ENCODE measurements at places on chromosomes 3 and 15.

DNA sequence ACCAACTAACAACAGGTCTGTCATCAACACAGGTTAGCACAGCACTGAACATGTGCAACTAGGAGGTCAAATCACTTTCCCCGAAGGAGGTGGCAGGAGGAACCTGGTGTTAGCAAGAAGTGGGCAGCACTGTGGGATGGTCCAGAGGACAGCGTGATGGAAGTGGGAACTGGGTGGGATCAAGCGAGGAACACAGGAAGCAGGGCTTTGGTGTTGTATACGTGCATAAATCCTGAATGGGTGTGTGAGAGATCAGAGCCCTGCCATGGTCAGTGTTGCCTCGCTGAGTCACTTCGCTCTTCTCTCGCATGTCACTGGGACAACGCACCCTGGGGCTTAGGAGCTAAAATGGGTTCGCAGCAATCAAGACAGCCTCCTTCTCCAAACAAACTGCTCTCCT is 62.1 kb downstream of the MOBP start:
- DNase-seq: no peak

DNA sequence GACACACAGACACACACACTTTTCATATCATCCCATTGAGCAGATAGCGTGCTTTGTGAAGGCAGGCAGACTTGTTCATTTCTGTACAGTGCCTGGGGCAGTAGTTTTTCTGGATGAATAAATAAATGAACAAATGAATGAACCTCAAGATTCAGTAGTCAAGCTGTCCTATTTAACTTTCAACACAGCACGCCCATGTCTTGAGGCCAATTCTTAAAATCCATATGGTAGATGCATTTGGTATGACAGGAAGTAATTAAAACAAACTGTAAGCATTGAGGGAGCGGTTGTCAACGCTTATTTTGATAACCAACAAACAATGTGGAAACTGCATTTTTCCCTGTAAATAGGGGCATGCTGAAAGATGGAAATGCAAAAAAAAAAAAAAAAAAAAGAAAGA is 80.0 kb upstream of the BNC1 start:
- DNase-seq: no peak

GRCh38 chr3:107110596-107111305 is 266.5 kb upstream of the CCDC54 start:
- DNase-seq: no peak

DNA sequence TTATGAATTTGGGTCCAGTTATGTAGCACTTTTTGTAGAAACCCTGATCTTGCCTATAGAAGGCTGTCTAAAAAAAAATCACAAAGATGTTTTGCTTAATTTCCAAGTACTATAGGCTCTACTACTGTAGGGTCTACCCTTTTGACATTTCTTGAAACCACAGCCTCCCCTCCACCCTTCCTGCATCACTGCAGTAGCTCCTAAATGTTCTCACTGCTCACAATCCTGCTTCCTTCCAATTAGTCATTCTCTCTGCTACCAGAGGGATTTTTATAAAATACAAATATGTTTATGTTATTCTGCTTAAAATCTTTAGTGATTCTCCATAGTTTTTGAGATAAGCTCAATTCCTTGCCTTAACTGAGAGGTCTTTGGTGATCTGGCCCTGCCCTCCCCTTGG is 114.0 kb downstream of the CYP19A1 start:
- no peak for DNase-seq

DNA sequence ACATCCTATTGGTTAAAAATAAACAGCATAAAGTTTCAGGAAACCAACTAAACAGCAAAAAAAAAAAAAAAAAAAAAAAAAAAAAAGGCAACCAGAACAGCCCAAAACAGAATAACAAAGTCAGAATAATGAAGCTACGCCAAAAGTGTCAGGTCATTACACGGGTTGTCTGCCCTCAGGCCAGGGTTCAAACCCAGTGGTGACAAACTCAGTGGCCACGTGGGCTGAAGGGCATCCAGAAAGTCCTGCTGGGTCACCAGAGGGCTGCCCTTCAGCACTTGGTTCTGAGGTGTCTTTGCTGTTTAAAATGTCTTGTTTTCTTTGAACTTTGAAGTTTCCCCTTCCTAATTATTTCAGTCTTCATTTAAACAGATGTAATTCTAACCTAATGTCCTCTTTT is 61.3 kb downstream of the CGNL1 start:
- no peak for DNase-seq

DNA sequence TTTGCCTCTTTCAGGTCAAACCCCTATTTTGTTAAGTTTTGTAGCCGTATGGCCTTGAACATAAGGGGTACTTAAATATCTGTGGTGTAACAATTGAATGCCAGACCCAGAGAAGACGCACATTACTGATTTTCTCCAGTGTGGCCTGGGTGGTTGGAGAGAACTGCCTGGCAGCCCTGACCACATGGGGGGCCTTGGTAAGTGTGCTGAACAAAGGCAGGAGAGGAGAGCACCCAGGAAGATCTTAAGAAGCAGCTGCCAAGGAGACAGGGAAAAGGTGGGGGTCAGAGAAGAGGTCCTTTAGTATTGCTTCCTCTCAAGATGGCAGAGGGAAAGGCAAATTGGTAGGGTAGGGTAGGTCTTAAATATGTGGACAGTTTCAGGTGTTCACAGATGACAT is 35.7 kb downstream of the TRANK1 start:
- no peak for DNase-seq

DNA sequence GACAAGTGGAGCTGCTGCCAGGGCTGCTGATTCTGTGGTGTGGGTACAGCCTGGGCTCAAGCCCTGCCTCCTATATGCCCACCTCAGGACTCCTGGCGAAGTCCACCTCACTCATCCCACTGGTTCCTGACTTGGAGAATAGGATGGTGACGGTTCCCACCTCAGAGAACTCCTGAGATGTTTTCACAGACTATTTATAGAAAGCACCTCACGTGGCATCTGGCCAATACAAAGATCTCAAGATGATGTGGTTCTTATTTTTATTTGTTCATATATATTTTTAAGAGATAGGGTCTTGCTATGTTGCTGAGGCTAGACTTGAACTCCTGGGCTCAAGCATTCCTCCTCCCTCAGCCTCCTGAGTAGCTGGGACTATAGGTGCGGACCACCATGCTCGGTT is 236.9 kb upstream of the BHLHE40 start:
- DNase-seq: no peak

GRCh38 chr3:45607790-45608189 is 13.2 kb downstream of the LIMD1 start:
- DNase-seq: no peak

GRCh38 chr3:149975919-149976318 is 5.2 kb upstream of the PFN2 start:
- no peak for DNase-seq

DNA sequence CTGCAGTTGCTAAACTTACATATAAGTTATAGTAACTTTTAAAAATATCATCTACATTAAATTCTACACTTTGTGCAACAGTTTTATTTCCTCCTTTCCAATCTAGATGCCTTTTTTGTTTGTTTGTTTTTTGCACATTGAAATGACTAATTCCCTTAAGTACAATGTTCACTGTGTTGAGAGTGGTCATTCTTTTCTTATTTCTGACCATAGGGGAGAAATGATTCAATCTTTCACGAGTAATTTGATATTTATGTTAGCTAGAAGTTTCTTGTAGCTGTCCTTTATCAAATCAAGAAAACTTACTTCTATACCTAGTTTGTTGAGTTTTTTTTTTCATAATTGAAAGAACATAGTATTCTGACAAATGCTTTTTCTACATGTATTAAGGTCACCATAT is 85.0 kb upstream of the CBLB start:
- DNase-seq: no peak

DNA sequence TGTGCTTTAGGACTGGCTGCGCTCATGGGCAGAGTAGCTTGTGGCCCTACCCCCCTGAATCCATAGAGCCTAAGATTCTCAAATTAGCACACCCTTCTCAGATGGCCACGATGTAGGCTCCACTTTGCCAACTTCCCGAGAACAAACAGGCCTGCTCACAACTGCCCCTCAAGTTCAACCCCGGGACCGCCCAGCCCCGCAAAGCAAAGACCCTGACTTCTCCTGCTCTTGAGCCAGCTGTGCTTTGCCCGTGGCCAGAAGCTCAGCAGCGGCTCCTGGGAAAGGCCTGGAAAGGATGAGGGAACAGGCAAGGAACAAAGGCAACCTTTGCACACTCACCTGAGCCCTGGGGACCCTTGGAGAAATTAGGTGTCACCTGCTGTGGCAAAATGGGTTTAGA is 32.0 kb downstream of the CYP11A1 start:
- no peak for DNase-seq

- no peak for DNase-seq
Measured at GRCh38 chr3:44896440-44896839, 22.0 kb downstream of the TGM4 start.

GRCh38 chr3:112811917-112812660 is 34.6 kb downstream of the CD200R1L start:
- no peak for DNase-seq

GRCh38 chr3:108296239-108296638 is at the start of gene HHLA2:
HHLA2 (plus strand) TSS chr3:108296548; CDS start chr3:108351814, 55,266 bp downstream.
- DNase-seq: peak; percentile 13

- no peak for DNase-seq
Measured at GRCh38 chr3:85939074-85939482, 980.3 kb downstream of the CADM2 start.

GRCh38 chr15:75661100-75661755 is 13.5 kb downstream of the SNX33 start:
- peak; percentile 82 for DNase-seq

DNA sequence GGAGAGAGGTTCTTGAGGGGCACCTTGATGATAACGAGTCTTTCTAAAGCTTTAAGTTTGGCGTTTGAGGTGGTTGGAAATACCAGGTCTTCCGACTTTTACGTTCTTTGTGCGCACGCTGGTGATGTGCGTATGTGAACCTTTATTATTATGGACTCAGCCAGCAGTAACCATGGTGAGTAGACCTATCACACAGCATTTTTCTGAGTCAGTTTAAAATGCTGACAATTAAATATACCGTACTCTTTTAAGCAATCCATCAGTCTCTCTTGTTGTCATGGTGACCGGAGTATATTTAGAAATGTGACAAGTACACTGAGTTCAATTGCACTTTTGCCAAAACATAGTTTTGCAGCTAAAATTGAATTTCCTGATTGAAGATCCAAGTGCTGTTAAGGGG is 172.2 kb downstream of the LPP start:
- no peak for DNase-seq

GRCh38 chr15:71313806-71314205 is 198.5 kb downstream of the THSD4 start:
- peak; percentile 17 for DNase-seq

DNA sequence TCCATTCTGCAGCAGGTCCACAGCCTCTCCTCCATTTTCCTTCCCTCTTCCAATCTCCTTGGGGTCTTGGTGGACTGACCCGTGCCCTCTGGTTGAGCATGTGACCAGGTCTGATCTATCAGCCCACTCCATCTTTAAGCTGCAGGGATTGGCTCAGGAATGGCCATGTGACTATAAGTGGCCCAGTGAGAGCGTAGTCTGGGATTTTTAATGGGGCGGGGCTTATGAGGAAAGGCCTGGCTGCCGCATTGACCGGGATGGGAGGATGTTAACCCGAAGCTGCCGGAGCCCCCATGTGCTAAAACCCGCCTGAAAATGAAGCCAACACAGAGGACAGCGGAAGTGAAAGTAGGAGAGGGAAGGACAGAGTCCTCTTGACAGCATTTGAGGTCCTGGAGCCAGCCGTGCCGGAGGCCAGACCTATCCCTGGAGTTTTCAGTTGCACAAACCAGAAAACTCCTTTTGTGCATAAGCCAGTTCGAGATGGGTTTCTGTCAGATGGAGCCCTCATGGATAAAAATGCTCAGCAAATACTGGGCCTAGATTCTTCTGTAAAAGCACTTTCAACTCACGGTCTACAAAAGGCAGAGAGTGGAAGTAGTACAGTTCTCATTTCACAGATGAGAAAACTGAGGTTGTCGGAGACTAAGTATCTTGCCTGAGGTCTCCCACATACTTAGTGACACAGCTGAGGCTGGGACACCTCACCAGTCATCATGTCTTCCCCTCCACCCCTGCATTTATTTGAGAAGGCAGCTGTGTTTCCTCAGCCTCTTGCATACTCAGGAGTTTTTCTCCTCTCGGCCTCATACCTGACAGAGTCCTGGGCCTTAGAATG is 61.9 kb downstream of the ATP2B2 start:
- no peak for DNase-seq

DNA sequence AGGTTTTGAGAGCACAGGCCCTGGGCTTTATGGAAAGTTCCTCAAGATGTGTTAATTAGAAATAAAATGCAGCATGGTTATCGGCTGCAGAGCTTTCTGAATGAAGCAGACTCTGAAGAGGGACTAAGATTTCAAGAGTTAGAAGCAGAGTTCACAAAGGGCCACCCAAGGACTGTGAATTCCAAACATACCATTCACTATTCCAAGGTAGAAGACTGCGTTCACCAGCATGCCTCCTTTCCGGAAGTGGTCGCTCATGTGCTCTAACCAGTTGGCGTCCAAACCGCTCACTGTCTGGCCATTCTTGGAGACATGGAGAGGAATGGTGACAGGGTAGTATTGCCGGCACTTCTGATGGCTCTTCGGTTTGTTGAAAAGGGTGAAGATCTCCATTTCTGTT is 104.9 kb downstream of the OXNAD1 start:
- DNase-seq: peak; percentile 30

GRCh38 chr3:128532012-128532983 is 39.3 kb upstream of the GATA2 start:
- no peak for DNase-seq

- no peak for DNase-seq
Measured at GRCh38 chr3:71744738-71745137, 8.9 kb upstream of the GPR27 start.

GRCh38 chr3:123313889-123314288 is 112.1 kb downstream of the SEC22A start:
- no peak for DNase-seq

DNA sequence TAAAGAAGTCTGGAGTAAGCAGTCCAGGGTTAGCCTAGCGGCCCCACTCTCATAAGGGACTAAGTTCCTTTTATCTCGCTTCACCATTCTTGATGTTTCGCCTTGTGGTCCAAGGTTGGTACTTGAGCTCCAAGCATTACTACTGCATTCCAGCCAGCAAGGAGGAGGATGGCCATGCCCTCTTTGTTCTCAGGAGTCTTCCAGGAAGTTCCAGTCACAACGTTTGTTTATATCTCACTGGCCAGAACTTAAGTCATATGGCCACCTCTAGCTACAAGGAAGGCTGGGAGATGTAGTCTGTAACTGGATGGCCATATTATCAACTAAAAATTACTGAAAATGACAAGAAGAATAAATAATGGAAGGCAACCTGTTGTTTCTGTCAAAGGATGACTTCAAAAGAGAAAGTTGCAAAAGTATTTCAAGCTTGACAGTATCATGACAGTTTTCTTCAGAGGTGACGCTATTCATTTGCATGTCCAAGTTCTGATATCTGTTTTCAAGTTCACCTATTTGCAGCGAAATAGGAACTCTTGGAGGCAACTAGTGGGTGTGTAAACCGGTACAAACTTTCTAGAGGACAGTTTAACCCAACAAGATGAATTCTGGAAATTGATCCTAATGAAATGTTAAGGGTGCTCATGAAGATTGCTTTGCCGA is 118.6 kb downstream of the PGPEP1L start:
- DNase-seq: peak; percentile 53

DNA sequence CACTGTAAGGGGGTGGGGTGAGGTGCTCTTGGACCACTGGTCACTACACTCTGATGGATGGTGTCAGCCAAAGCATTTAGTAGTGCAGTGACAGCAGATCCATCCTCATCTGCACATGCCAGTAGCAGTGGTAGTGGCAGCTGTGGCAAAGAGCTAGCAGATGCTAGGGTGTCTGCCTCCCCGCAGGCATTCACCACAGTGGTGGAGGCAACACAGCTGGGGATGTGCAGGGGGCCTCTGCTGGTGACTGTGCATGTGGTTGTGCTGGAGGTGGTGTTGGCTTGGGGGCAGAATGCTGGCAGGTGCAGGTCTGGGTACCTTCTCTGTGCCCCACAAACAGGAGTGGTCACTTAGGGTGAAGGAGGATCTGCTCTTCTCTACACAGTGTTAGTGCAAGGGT is 19.4 kb upstream of the DCUN1D1 start:
- DNase-seq: no peak
